ENCODE measurements at places on chromosomes 3 and 15. TPM values are rescaled to one million over a fixed set of nuclear protein-coding genes. Genes with fewer than 3 reads are reported as not detected.

GRCh38 chr15:31027910-31028578 is 36.6 kb upstream of the MTMR10 start:
- no peak for ATAC-seq

- ATAC-seq, result no peak
These were observed 24.4 kb downstream of the THRB start for GRCh38 chr3:24470277-24470676.

DNA sequence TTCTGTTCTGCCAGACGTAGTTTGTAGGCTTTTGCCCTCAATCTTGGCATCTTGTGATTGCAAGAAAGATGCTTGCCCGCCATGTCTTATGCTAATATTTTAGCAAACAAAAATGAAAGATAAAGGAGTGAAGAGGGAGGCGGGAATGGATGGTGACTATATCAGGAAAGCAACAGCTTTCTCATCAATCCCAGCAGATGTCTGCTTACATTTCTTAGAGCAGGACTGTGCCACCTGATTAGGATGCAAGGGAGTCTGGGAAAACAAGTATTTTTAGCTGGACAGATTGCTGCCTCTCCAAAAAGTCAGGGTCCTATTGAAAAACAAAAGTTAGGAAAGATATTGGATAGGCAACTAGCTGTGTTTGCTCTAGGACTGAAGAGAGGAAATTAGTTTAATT is 34.6 kb upstream of the DPH6 start:
- no peak for ATAC-seq

DNA sequence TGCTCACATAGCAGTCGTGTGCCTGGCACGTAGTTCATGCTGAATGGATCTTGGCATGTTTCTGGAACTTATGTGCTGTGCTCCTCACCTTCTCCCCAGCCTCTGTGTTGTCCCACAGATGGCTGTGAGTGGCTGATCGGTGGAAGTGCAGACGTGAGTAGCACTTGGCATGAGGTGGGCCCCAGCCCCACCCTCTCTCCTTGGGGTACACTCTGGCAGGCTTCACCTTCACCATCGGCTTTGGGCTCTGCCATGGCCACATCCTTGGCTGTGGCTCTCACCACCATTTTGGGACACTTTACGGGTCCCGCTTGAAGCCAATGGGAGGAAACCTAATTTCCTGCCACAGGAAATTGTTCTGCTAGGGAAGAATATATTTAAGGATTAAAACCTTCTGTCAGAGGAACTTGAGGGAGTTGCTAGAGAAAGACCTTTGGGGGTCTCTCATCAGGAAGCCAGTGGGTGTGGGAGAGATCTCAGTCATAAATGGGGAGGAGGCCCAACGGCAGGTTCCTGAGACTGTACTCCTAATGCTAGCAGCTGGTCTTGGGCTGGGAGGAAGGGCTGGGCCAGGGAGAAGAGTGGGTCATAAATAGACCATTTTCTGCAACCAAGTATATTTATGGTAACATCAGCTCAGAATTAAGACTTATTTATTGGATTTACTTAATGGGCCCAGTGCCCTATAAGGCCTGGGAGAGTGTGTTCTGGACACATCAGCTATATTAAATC is 92.3 kb downstream of the SMAD3 start:
- no peak for ATAC-seq

CILP gene
- 92.0 TPM for total RNA-seq

RAD51 gene
- not detected for total RNA-seq

DNA sequence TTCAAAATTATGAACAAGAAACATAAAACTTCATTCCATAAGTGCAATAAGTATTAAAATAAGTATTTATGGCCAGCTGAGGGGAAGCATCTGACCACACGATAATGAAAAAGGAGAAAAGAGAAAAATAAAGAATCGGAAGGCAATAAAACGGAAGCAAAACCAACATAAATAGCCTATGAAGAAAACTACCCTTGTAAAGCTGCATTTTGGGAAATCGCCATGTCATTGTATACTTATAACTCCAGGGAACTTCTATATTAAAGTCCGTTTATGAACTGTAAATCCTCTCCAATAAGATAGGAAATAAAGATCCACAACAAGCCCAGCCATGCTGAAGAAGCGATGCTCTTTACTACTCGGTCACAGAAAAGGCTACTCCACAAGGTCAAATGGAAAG is 47.7 kb downstream of the MORC1 start:
- no peak for ATAC-seq

DNA sequence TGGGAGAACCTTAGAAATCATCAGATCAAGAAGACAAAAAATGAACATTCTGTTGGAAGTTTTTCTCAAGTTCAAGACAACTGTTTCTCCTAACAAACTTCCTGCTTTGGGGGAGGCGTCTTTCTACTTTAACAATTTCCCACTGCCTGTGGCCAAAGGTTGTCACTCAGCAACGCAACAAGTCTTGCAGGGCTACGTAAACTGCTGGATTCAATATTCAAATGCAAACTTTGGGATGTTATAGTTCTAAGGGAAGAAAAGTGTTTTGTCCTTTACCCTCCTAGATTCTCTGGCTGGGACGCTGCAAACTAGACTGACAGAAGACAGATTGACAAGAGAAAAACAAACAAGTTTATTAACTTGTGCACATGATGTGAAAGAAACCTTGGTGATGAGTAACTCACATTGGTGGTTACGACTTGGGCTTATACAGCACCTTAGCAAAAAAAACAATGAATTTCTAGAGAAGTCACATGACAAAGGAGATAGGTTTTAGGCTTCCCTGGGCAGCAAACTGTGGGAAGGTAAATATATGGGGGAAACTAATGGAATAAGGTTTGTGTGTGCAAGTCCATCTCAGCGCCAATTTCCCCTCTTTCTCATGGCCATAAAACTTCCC is 34.0 kb upstream of the ARPIN start:
- ATAC-seq, result no peak

DNA sequence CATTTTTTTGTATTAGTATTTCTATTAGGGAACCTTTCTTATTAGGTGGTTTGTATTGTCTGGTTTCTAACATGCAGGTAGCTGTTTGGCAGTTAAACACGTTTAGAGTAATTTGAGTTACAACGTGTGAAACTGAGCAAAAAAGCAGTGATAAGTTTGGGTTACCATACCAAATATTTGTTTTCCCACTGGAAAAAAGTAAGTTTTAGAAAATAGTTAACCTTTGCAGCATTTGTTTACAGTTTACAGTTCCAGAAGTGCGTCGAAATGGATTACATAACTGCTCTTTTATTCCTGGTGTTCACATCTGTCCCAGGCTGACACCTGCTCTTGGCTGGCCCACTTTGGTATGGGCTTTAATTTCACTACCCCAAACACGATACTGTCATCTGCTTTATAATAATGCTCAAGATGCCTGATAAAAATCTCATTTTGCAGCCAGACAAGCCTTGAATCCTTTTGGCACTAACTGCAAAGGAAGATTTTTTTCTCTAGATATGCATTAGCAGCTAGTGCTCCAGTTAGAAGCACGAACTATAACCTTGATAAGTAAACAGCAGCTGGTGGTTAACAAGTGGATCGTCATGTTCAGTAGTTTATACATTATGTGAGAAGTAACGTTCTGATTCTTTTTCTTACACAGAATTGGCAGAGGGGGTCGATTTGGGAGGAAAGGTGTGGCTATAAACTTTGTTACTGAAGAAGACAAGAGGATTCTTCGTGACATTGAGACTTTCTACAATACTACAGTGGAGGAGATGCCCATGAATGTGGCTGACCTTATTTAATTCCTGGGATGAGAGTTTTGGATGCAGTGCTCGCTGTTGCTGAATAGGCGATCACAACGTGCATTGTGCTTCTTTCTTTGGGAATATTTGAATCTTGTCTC is 5.3 kb downstream of the EIF4A2 start:
- ATAC-seq, result no peak

- ATAC-seq, result no peak
These were observed 61.2 kb downstream of the HERC1 start for GRCh38 chr15:63772520-63772919.

PLCH1 gene
- total RNA-seq, result 0.35 TPM

- no peak for ATAC-seq
These were observed 30.3 kb upstream of the SPESP1 start for GRCh38 chr15:68900027-68900426.

DNA sequence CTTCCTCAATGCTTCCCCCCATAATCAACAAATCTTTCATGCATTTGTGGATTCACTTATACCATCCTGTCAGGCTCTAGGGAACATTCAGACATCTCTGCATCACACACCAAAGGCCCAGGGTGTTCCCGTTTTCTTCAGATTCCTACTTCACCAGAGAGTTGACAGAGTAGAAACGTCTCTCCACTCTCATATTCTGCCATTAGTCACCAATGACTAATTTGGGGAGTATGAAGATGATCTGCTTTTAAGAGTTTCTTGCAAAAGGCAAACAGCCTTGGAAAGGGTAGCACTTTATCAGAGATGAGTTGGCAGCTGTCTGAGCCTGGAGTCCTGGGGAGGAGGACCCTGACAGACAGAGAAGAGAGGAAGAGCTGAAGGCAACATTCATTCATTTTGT is 55.8 kb upstream of the DGKG start:
- ATAC-seq, result no peak

DNA sequence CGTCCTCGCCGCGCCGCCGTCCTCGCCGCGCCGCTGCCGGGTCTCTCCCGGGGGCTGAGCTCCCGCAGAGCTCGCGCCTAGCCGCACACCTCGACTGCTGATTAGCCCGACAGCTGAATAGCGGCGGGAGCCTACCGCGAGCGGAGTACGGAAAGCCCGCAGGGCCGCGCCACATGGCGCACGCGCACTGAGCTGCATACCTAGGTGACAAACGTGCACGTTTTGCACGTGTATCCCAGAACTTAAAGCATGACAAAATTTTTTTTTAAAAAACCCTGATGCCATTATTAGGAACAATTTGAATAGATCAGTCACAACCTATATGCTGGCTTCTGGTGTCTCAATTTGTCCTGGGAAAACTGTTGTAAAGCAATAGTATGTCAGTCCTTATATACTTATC is at the start of gene GOLGA8A:
Gene GOLGA8A (minus strand): TSS at position 122 of the 400 bp plus-strand sequence. CDS start 48,117 bp downstream, outside the sequence.
- ATAC-seq, result peak; percentile 81

- no peak for ATAC-seq
These were observed 479.6 kb downstream of the CNTN3 start for GRCh38 chr3:74134831-74135230.

IL17RB gene
- total RNA-seq, result 1.1 TPM

GRCh38 chr3:149247929-149248691 is 26.5 kb upstream of the CP start:
- no peak for ATAC-seq

DNA sequence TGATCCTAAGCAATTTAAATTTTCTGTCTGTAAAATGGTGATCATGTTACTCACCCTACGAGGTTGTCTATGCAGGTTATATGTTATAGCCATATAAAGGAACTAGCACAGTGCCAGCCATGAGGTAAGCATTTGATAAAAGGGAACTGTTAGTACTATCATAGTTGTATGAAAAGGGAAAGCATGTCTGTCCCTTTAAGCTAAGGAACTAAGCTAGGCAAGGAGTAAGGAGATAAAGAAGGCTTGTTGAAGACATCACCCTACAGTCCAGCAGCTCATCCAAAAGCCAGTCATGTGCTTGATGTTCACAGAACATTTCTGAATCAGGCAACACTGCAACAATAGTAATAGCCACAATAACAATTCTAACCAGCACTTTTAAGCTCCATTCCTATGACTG is 243.9 kb downstream of the ZBTB20 start:
- ATAC-seq, result no peak

- ATAC-seq, result no peak
These were observed 1.6 kb upstream of the PRKCD start for GRCh38 chr3:53159156-53160060.

SEMA5B gene
- 0.69 TPM for total RNA-seq

DNA sequence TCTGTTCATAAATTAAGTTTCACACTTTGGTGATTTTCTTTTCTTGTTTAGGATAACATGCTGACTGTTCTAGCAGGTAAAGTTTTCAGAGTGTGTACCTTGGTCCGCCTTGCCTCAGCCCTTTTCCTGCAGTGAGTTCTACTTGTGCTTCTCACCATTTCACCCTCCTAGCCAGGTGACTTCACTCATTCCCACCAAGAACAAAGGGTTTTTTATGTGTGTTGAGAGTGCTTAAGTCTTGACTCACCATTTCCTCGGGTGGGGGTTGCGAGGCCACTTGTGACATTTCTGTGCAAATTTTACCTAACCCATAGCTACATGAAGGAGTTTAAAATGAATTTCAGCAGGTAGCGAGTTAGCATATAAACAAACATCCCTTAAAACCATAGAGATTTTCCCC is 81.4 kb downstream of the C3orf38 start:
- ATAC-seq, result no peak

PTPN9 gene
- 16.3 TPM for total RNA-seq

ANKUB1 gene
- total RNA-seq, result not detected

DNA sequence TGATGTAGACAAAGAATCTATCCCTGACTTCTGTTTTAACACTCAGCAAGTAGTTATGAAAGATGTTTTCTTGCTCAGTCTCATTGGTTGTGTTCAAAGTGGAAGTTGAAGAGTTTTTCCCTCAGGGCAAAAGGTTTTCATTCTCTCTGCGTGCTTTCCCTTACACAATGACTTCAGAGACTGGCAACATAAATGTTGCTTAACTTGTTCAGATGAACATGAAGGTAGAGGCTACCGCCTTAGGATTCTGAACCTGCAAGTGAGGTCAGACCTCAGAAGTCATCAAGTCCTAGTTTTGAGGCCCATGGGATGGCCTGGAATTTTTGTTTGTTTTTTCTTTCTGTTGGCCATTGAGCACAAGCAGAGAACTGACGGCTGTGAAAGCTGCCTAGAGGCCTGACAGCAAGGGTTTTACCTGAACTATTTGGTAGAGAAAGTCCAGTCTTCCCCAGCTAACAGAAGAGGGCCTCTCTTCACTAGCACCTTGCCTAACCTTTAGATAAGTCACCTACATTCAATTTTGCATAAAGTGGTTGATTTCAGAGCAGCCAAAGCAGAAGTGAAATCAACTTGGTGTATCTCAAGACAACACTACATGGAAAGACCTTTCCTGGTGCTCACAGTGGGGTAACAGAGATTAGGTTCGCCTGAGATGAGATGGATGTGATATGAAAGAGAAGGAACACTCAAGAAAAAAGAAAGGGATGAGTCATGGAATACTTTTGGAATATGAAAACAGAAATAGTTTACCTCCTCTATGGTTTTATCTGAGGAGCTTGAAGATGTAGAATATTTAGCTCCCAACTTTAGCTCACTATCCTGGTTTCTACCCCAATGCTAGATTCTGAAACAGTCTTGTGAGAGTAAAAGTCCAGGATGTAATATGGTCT is 53.6 kb upstream of the AP4E1 start:
- ATAC-seq, result no peak

- ATAC-seq, result no peak
These were observed 313.9 kb downstream of the PTPRG start for GRCh38 chr3:61875046-61875844.

- ATAC-seq, result no peak
These were observed 9.3 kb upstream of the GBE1 start for GRCh38 chr3:81770710-81771109.
